GM23338 (cell line): ENCODE measurements at places on chromosomes 5 and 9. TPM values are rescaled to one million over a fixed set of nuclear protein-coding genes. Genes with fewer than 3 reads are reported as not detected.

DNA sequence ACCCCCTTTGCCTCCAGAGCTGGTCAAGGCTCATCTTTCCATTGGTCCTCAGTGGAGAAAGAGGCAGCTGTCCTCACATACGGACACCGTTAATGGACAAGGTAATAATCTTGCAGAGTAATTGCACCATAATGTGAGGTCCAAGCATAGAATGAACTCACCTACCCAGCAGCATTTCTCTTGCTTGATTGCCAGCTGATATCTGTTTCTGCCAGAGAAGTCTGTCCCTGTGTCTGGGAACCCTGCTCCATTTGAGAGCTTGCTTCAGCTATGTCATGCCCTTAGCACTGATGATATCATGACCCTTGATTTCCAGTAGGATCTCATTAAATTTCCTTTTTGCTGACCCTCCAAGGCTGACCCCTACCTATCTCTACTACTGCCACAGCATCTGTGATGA is 154.6 kb downstream of the PIK3R1 start:
- no peaks in the 10 kb centered on the region for H3K27me3 ChIP-seq
- no peak overlapping the region for H3K27ac ChIP-seq
- no peaks in the 10 kb centered on the region for H3K4me1 ChIP-seq
- no peaks in the 10 kb centered on the region for H3K36me3 ChIP-seq
- no peak overlapping the region for H3K4me3 ChIP-seq

GRCh38 chr5:75306746-75307145 is 30.3 kb upstream of the HMGCR start:
- DNase-seq: no peak
- H3K27ac ChIP-seq: no peak overlapping the region
- no peak overlapping the region for H3K4me3 ChIP-seq
- H3K4me1 ChIP-seq: no peaks in the 10 kb centered on the region
- H3K36me3 ChIP-seq: no peaks in the 10 kb centered on the region

The SH3TC2 gene
- 0.04 and 0.17 TPM in 2 replicates for total RNA-seq

DNA sequence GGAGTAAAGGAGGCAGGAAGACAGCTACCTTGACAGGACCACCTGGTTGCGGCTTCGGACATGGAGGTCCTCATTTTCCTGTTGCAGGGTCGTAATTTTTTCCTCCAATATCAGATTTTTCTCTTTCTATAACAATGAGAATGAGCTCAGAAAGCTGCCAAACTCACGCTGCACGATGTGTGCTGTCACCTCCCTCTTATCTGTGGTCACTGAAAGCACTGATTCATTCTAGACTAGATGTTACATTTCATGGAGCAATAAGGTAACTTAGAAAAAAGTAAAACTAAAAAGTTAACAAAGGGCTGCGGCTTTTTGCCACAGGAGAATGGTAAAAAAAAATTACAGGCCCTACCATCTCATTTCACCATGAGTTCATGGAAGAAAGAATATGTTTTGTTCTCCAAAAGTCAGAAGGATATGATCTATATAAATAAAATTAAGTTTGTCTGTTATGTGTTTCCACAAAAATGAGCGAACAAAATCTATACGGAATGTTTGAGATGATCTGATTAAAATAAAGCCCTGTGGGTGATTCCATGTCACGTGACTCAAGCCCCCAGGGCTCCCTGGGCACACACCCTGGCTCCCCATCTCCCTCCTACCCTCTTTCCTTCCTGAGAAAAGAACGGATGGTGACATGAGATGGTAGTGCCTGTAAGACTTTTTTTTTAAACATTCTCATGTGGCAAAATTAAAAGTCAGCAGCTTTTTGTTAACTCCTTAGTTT is 26.9 kb upstream of the ANXA6 start:
- no peak overlapping the region for H3K4me3 ChIP-seq
- no peak for DNase-seq
- no peaks in the 10 kb centered on the region for H3K27me3 ChIP-seq
- H3K27ac ChIP-seq: no peak overlapping the region
- no peaks in the 10 kb centered on the region for H3K4me1 ChIP-seq

DNA sequence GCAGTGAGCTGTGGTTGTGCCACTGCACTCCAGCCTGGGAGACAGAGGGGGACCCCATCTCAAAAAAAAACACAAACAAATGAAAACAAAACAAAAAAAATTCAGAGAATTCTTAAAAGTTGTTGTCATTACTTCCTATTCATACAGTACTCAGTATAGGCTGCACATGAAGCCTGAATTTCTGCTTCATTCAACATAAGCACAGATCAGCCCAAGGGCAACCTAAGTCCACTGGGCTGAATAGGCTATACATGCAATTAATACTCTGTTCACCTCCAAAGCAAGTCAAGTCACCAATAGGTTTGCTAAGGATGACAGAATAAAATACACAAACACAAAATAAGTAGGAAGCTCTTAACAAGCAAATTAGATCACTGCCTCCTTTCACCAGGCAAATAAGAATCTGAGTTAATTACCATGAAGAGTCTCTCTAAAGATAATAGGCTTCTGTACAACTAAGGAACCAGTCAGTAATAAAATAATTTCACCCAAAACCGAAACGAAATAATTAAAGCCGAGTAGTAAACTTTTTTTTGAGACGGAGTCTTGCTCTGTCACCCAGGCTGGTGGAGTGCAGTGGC is 18.7 kb downstream of the UBTD2 start:
- H3K27ac ChIP-seq: no peak overlapping the region
- no peak overlapping the region for H3K4me3 ChIP-seq
- no peaks in the 10 kb centered on the region for H3K36me3 ChIP-seq
- no peaks in the 10 kb centered on the region for H3K27me3 ChIP-seq
- H3K4me1 ChIP-seq: peaks cover 8% of the 10 kb centered on the region
- DNase-seq: no peak

The ATP10B gene
- 0.08 and 0.14 TPM in 2 replicates for total RNA-seq
